ENCODE measurements at places on chromosomes 6 and 20.

DNA sequence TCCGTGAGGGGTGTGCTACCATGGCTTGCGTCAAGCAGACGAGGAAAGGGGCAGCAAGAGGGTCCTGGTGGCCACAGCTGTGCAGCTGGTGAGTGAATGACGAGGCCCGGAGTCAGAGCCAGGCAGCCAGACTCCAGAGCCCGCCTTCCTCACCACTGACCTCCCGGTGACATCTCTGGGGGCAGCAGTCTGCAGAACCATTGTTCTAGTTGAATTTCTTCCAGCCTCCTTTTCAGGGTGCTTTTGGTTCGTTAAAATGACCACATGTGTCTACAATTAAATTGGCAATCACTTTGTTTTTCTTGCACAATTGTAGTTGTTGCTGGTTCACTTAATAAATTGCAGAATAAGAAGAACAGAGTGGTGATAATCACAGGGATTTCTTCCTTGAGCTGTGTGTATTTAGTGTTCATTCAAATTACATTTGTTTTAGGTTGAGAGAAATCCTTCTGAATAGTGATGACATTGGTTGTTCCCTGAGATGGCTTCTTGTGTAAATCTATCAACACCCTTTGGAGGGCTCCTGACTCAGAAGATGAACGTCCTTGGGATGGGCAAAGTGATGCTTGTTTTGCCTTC, 96.4 kb downstream of the TULP4 start:
- no peak for DNase-seq

GRCh38 chr6:41790045-41790444, 2.6 kb downstream of the TOMM6 start:
- no peak for DNase-seq

DNA sequence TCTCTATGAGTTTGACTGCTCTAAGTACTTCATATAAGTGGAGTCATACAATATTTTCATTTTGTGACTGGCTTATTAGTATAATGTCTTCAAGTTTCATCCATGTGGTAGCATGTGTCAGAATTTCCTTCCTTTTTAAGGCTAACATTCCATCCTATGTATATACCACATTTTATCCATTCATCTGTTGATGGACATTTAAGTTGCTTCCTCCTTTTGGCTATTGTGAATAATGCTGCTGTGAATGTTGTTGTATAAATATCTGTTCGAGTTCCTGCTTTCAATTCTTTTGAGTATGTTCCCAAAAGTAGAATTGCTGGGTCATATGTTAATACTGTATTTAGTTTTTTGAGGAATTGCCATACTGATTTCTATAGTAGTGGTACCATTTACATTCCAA, 79.5 kb downstream of the PTPRA start:
- DNase-seq: no peak

GRCh38 chr6:132011582-132011981, 60.4 kb upstream of the CCN2 start:
- no peak for DNase-seq

DNA sequence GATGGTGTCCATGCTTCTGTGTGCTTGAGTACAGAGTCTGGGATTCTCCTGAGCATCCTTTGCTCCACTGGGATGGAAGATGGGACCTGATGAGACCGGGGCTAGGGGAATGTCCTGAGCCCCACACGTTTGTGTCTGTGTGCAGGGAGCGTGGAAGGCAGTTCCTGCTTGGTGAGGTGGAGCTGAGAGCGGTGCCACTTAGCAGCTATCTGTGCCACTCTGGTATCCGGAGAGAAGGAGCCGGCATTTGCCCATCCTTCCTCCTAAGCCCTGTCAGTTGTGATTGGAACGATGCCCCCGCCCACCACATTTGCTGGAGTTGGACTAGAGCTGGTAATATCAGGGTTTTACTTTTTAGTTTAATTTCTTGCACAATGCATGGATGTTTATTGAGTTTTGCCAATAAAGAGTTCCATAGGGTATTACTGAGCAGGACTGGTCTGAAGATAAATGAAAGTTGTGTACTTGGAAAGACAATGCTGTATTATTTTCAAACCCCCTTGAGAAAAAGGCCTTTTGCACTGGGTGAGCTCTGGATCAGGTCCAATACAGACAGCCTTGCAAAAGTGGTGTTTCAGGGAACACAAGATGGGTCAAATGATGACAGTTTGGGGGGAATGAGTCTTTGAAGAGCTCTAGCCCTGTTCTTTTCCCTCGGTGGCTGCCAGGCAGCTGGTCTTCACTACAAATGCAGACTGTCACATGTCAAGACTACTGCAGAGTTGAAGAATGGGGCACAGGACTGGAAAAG, 130.8 kb downstream of the SYCP2 start:
- DNase-seq: no peak

DNA sequence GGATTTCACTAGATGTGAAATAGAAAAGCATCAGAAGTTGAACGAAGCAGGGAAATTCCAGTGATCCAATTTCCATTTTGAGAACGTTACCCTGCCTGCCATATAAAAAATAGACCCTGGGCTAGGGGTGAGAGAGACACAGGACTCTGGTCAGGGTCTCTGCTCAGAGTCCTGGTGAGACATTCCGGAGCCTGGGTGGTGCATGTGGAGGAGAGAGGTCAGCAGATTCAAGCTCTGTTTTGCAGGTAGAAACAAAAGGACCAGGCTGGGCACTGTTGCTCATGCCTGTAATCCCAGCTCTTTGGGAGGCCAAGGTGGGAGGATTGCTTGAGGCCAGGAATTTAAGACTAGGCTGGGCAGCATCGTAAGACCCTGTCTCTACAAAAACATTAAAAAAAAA, 17.9 kb downstream of the PKIG start:
- no peak for DNase-seq

- DNase-seq: no peak
These were observed 274.9 kb downstream of the UTRN start for GRCh38 chr6:144559865-144560593.

DNA sequence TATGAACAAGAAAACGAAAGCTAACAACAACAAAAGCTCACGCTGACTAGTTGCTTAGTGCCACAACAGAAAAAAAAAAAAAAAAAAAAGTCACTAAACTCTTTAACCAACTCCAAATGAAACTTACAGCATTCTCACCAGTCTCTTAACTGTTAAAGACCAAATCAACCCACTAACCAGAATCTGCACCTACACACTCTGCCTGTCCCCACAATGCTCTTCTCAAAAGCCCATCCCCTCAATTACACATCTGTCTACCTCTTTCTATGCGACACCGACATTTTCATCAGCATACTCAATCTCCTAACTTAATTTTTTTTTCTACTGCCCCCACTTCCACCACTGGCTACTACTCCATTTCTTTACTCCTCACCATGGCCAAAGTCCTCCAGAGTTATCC, 34.3 kb downstream of the NOL7 start:
- DNase-seq: no peak

DNA sequence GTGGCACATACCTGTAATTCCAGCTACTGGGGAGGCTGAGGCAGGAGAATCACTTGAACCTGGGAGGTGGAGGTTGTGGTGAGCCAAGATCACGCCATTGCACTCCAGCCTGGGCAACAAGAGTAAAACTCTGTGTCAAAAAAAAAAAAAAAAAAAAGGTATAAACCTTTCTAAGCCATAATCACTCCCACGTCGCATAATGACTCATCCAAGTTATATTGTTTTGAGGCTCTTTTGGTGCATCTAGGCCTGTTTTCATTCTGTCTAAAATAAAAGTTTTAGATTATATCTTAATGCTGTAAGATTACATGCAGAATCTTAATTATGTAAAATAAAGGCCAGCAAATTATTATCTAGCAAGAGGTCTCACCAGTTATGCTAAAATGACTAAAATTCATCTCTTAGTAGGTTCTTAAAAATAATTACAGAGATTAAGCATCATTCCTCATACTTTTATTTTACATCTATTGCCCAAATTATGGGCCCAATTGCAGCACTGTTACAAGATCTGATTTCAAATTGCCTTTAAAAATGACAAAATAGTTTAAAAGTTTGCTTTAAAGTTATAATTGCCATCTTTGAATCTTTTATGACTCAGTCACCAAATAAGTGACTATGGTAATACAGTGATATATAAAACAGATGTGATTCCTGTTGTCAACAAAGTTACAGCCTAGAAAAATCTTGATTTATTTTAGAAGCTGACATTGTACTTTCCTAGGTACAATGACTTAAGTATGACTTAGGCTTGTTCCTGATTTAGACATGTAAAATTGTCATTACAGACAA, 10.4 kb upstream of the SUMO4 start:
- no peak for DNase-seq

GRCh38 chr20:59084041-59084850, 41.7 kb upstream of the PRELID3B start:
- DNase-seq: no peak

DNA sequence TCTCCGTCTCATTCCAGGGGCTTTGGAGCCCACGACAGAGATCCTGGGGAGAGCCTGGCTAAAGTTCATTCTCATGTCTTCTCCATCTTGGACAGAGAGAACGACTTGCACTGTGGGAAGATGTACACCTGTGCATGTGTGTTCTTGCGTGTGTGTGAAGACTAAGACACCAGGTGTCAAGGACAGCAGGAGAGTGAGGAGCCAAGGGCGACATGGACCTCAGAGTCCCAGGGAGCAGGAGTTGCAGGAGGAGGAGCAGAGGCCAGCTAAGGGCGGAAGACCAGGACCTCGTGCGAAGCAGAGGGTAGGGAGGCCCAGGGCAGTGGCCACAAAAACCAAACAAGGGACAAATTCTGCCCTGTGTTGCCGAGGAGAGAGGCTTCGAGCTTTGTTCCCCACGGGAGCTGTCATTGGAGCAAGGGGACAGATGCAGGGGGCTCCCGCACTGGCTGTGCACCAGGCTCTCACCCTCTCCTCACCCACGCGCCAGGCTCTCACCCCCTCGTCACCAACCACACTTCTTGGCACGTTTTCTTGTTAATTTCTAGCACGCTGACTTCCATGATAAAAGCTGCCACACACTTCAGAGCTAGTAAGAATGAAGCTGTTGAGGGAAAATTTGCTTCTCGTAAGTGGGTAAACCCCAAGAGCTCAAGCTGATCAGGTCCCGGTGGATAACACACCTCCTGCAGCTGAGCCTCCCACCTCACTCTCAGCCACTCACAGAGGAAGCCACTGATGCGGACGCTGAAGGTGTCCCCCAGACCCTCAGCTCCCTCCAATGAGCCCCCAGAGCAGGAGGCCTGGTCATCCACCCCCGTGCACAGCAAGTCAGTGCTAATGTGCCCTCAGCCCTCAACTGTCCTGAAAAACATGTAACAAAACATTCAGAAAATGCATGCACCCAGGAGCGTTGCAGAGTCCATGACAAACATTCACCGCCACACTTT, 62.6 kb downstream of the DLL1 start:
- DNase-seq: no peak

GRCh38 chr20:9359561-9360308, 154.7 kb upstream of the LAMP5 start:
- no peak for DNase-seq

GRCh38 chr20:21450572-21450971, 53.2 kb upstream of the NKX2-4 start:
- DNase-seq: no peak

DNA sequence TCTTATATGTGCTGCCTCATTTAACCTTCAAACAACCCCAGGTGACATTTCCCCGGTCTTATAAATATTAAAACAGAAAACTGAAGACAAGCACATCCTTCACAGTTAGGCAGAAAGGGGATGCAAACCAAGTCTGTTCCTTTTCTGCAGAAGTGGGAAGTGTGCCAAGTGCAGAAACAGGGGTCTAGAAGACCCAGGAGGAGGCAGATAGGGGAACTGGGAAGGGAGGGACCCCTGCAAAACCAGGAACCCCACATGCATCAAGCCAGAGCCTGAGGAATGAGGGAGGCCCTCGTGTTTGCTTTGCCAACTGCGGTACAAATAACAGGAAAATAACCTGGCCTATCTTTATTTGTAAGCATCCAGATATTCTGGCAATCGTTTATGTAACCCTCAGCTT, 17.0 kb upstream of the CST3 start:
- DNase-seq: no peak

- DNase-seq: no peak
These were observed 80.3 kb upstream of the STMND1 start for GRCh38 chr6:17021539-17021889.

- peak; percentile 2 for DNase-seq
These were observed 968 bp downstream of the PHF3 start for GRCh38 chr6:63636518-63637021.

- DNase-seq: no peak
These were observed 36.2 kb downstream of the VEGFA start for GRCh38 chr6:43806043-43806757.

DNA sequence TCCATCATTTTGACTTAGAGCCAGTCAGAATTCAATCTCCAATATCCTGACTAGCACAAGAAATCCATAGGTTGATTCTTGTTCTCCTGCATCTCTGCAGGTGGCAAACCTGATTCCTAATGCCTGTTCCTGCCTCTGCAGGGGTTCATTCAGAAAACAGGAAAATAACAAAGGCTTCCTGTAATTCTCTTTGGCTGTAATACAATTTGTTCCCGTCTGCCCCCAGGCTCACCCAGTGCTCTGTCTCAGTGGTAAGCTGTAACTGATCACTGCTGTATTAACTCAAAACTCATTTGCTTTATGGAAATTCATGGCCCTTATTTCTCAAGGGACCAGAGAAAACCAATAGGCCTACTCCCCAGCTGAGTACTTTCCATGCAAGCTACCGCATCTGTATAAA, 88.6 kb downstream of the OPRM1 start:
- no peak for DNase-seq

GRCh38 chr6:139753198-139753861, 378.9 kb upstream of the CITED2 start:
- DNase-seq: no peak

DNA sequence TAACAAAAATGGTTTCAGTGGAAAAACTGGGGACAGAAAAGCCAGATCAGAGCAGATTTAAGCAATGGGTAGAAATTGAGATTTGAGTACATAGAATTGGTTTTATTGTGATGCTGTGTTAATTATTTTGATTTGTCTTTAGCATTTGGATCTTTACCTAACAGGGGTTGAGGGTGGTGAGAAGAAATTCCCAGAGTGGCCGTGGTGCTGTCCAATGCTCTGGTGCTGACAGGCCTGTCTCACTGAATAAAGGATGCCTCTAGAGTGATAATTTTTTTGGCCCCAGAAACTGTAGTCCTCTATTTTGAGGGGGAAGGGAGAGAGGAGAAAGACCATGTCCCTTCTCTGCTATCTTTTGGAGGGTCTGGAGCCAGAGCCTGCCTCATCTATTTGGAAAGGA, 79.1 kb downstream of the LYRM2 start:
- no peak for DNase-seq

DNA sequence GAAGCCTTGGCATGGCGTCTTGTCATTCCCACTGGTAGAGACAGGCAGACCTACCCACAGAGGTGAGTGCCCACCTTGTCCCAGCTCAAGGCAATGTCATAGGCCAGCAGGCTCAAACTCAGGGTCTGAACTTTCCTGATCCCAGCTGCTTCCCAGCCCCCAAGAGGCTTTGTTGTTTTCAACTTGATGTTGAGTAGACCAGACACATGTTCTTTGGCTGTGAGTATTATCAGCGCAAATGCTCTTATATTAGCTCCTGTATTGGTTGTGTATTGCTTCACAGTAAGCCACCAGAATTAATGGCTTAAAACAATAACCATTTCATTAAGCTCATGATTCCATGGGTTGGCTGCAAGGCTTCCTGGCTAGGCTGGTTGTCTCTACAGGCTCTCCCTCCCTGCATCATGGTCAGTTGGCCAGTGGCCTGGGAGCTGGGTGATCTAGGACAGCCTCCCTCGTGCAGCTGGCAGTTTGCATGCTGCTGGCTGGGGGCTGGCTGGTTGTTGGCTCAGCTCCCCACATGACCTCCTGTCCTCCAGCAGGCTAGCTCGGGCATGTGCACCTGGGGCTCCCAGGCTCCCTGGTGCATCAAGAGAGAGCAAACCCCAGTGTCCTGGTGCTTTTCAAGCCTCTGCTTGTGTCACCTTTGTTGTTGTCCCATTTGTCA, 21.6 kb downstream of the TOX2 start:
- no peak for DNase-seq
